ENCODE measurements at places on chromosomes 12 and 14.

DNA sequence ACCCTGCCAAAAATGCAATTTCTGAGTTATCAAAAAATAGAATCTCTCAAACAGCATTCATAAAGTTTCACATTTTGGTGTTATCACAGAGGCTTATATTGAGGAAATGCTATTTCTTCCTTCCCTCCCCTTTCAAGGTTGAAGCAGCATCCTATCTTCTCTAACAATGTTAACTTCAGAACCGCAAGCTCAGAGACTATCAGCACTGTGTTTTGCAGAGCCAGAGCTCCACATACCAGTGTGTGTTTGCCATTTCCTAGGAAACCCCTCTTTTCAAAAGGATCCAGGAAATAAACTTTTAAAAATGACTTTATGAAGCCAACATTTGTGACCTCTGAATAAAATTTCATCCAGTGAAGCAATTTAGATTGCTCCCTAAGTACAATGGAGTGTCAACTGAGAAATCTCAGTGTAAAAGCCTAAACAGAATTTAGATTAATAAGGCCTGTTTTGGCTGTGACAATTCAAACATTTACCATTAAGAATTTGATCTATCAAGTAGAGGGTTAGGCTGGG is 332.6 kb downstream of the NOVA1 start:
- DNase-seq, result no peak

DNA sequence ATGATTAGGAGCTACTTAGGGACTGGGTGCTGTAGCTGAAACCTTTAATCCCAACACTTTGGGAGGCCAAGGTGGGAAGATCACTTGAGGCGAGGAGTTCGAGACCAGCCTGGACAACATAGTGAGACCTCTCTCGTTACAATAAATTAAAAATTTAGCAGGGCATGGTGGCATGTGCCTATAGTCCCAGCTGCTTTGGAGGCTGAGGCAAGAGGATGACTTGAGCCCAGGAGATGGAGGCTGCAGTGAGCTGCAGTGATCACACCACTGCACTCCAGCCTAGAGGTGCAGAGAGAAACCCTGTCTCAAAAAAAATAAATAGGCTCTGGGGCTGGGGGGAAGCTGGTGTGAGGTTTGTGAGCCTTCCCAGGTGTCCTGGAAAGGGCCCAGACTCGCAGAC is 97.2 kb downstream of the FBXL14 start:
- DNase-seq, result no peak

GRCh38 chr12:109989380-109989779 is 6.8 kb downstream of the GIT2 start:
- DNase-seq, result no peak

- no peak for DNase-seq
Measured at GRCh38 chr14:46496409-46496808, 155.2 kb downstream of the RPL10L start.

DNA sequence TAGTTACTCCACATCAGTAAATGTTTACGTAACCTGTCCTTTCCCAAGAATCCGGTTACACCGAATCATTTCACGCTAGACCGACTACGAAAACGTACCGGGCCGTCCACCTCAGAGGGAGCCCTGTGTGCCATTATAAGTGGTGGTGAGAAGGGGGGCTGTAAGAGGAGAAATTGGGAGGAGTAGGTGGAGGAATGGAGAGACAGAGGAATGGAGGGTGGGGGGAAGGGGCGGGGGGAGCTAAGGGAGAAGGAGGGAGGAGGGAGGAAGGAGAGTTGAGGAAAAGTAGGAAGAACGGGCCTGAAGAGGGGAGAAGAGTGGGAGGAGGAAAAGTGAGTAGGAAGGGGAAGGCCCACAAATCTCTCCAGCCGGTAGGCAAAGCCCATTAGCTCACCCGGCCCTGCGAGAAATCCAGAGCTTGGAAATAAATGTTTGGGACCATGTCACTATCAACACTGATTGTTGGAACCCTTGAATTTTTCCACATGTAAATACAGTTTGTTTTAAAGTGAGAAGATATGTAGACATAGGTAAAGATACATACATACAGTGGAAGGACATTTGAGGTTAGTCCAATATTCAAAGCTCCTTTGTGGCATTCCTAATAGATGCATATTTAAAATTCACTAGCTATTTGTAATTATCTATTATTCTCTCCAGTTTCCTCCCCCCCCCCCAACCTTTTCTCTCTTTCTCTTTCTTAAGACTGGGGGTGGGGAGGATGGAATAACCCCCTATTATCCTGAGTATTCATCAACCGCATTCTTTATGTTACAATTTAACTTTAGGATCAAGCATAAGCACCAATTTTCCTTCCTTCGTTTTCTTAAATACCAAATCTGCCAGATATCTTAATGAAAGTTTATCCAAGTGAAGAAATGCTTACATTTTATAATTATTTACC is 2.1 kb upstream of the FOXG1 start:
- no peak for DNase-seq

GRCh38 chr12:99154983-99155336 is 492.6 kb upstream of the GARIN6 start:
- DNase-seq, result no peak

- DNase-seq, result no peak
Measured at GRCh38 chr12:77314378-77315052, 249.1 kb upstream of the E2F7 start.

GRCh38 chr12:119145367-119145766 is 33.4 kb upstream of the HSPB8 start:
- no peak for DNase-seq

DNA sequence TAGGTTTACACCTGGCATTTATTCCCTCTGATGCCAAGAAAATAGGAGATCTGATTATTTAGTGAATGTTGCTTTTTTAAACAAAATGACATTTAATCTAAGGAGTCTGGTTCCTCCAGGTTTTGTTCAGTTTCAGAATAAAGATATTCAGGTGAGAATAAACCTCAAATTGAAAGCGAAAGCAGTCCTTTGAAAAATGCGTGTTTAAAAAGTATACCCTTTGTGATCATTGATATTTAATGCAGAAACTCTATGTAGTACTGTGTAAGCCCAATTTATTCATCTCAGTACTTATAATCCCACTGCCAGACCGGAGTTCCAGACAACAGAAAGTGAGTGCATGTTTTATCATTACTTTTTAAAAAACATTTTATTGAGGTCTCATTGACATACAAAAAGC is 210.2 kb downstream of the KCNC2 start:
- DNase-seq, result no peak

- DNase-seq, result no peak
Measured at GRCh38 chr12:57515408-57515933, 4.8 kb downstream of the DDIT3 start.

DNA sequence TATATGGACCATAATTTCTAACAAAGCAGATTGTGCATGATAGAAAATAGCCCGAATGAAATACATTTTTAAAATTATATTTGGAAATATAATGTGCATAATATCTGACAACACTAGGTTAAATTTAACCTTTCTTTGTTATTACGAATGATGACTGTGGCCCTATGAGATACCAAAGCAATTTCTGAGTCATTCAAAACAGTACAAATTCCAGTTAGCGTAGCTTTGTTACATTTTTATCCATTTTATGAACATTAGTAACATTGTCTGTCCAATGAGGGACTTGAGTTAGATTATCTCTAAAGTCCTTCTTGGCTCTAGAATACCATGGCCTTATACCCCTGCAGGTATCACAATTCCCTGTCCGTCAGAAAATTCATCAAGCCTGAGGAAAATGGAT is 39.0 kb upstream of the REP15 start:
- DNase-seq, result no peak

GRCh38 chr14:98935921-98936320 is 336.1 kb downstream of the BCL11B start:
- no peak for DNase-seq

GRCh38 chr12:91133871-91134270 is 22.6 kb upstream of the LUM start:
- no peak for DNase-seq

DNA sequence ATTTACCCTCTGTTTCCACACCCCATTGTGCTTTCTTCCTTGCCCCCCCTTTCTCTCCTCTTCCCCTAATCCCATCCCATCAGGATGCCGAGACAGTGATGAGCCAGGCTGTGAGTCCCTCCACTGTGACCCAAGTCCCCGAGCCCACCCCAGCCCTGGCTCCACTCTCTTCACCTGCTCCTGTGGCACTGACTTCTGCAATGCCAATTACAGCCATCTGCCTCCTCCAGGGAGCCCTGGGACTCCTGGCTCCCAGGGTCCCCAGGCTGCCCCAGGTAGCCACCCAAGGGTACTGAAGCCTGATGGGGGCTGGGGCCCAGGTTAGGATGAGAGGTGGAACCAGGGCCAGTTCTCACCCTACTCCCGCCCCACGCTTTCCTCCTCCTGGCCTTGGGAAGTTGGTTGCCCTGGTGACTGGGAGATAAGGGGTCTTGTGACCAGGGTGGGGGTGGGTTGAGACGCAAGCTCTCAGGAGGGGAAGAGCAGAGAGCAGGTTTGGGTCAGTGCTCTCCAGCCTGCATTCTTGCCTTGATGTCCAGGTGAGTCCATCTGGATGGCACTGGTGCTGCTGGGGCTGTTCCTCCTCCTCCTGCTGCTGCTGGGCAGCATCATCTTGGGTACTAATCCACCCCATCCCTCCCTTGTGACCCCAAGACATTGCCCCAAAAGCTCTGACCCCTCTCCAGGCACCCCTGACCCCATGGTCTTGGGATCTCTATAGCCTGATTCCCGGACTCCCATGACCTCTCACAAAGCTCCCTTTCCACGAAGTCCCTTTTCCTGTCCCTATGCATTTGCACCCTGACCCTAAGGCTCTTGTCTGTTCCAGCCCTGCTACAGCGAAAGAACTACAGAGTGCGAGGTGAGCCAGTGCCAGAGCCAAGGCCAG is 1.2 kb downstream of the AMHR2 start:
- DNase-seq, result no peak

DNA sequence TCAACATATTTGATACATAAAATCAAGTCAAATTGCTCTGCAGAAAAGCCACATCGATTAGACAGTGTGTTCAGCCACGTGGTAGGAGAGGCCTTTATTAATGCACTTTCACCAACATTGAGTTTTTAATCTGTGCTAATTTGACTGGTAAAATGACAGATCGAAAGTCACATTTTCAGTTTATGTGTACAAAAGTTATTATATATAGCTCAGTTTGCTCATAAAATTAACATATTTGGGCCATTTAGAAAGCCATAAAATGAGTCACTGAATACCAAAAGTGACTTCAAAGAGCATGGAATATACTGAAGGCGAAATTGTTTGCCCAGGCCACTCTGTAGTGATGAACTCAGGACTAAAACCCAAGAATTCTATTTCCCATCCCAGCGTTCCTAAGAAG is 26.0 kb downstream of the C12orf42 start:
- no peak for DNase-seq
